Right renal pelvis (tissue), 4 donors: ENCODE measurements at places on chromosomes 6 and 20. TPM values are rescaled to one million over a fixed set of nuclear protein-coding genes. Genes with fewer than 3 reads are reported as not detected.

WFDC13 gene
- polyA plus RNA-seq = not detected

LTV1 gene
- 41.3 TPM for polyA plus RNA-seq

- DNase-seq = no peak
Observed at GRCh38 chr20:35568645-35569044, 26.8 kb downstream of the ERGIC3 start.

KCNK16 gene
- polyA plus RNA-seq = not detected

RAB44 gene
- 0.09 TPM for polyA plus RNA-seq
